Stimulated activated CD4-positive, alpha-beta T cell treated with anti-CD3 and anti-CD28 coated beads, TNF-alpha, amount 100 ng/mL, for 24 hours (primary cell): ENCODE measurements at places on chromosomes 6 and 20.

DNA sequence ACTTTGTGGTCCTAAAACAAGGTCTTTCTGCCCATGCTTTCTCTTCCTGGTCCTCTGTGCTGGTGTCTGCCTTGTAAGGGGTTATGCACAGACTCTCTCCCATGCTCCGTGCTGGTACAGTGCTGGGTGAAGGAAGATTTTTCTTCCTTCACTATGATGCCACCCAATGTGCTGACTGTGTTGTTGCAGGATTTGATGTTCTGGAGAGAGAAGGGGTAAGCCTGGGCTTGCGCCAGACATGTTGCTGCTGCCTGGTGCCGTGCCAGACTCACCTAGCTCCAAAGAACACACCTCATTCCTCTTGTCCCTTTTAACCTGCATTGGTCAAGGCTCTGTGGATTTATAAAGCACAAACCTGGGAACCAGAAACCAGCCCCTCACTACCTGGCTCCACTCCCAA lies 28.4 kb upstream of the ARMH2 start:
- no peak for DNase-seq

DNA sequence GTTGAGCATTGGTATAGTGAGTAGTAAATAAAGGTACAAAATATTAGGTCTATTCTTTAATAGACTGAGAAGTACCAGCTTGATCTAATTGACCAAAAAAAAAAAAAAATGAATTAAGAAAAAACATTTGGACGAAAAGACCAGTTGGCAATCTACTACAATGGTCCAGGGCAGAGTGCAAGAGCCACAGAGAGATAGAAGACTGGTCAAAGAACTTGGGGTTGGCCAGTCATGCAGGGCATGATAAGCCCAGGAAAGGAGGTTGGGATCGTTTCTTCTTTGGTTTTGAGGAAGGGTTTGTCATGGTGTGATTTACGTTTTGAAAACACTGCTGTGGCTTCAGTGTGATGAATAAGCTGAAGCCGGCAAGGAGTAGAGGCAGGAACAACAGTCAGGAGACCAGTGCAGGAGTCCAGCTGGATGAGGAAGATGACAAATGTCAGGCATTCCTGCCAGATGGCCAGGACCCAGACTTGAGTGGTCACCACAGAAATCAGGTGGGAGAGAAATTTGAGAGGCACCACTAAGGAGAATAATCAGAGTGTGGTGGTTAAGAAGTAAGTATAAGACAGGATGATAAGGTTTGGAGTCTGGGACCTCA lies 14.0 kb downstream of the SMLR1 start:
- DNase-seq: no peak

GRCh38 chr20:8658103-8658502 lies 410.8 kb upstream of the PLCB4 start:
- no peak for DNase-seq

DNA sequence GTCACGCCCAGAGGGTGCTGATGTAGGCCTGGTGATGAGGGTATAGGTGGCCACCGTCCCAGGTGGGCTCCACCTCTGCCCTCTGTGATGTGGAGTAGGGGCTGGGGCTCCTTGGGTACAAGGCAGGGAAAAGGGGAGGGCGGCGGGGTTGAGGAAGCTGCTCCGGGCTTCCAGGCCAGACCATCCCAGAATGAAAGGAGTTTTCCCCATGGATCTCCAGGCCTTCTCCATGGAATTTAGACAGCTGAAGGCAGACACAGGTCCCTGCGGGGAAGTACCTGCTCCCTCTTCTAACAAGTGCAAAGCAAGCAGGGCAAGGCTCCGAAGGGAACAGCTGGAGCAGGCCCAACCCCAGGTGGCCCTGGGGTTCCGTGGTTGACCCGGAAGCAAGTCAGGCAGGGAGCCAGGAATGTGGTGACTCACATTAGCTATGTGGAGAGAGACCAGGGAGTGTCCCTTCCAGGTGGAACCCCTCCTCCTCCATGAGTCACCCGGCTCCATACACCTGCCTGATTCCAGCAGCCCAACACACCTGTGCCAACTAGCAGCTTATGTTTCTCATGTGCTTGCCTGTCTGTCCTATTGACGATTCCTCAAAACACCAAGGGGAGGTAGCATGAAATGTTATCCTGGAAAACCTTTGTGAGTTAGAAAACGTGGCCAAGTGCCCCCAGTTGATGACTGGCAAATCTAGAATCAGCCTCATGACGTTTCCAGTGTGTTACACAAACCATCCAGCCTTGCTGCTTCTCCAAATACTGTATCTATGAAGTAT lies 59.7 kb upstream of the SNX9 start:
- no peak for DNase-seq

DNA sequence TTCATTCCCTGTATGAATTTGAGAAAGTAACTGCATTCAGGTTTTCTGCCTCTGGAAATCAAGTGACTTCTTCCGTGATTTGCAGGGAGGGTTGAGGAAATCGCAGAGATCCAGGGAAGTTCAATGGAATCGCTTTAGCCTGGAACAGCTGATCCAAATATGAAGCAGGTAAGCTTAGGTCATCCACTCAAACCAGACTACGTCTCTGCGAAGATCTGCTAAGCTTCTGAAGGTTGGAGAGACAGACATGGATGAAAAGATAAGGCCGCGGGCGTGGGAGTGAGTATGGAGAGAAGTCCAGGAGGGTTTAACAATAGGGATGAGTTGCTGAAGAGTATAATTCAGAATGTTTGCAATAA lies 34.2 kb upstream of the BTN3A2 start:
- no peak for DNase-seq

GRCh38 chr6:30664994-30665767 lies 7.6 kb downstream of the DHX16 start:
- DNase-seq: no peak

- no peak for DNase-seq
Observed at GRCh38 chr6:163583558-163583957, 169.0 kb downstream of the QKI start.

GRCh38 chr6:39319621-39320362 lies 2.7 kb downstream of the KCNK16 start:
- DNase-seq: no peak
